Amniotic stem cell (primary cell): ENCODE measurements at places on chromosomes 13 and 19.

- DNase-seq: no peak
Observed at GRCh38 chr13:46071590-46072249, 19.2 kb upstream of the ZC3H13 start.

DNA sequence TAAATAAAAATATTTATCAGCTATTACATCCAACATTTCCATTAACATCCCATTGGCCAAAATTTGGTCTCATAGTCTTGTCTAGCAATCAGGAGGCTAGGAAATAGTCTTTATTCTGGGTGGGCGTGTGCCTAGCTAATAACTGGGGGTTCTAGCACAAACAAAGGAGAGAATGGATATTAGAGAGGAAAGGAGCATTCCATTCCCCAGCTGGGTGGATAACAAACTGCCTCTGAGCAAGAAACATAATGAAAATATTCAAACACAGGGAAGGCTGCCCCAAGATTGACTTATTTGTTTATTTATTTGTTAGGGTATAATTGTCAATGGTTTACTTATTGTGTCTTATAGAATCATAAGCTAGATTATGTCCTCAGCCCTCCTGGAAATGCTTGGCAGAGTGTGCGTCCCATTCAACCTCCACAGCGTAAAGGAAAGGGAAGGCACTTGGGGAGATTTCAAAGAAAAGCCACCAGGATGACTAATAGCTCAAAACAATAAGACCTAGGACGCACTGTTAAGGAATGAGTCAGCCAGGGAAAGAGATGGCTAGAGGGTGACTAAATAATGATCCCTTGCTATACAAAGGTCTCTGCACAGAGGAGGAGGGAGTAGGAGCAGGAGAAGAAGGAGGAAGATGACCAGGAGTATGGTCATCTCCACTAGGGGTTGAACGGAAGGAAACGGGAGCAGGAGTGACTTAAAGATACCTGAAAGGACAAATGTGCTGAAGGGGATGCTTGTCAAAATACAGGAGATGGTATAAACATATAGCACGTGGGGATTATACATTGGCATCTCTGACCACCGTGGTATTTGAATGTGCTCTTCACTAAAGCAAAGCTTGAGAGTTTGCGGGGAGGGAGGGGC lies 23.5 kb upstream of the USP12 start:
- peak; percentile 61 for DNase-seq

GRCh38 chr19:19372656-19373416 lies 32.6 kb upstream of the GATAD2A start:
- DNase-seq: no peak

- DNase-seq: no peak
Observed at GRCh38 chr13:38223089-38223488, 126.6 kb upstream of the UFM1 start.

DNA sequence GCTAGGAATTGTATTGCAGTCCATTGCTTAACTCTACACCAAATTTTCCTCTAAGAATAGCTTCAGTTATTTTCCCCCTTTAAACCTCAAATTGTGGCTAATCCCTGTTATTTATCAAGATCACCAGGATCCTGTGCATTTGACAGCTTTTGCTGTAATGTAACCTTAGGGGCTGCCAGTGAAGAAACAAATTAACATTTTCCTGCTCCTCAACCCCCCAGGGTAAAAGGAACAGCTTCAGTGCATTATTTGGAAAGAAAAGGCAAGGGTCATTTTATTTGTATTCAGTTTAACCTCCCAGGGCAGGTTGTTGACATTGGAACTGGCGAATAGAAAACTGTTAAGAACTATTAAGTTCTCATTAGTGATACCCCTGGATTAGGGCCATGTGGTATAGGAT lies 57.0 kb downstream of the PCDH20 start:
- no peak for DNase-seq

DNA sequence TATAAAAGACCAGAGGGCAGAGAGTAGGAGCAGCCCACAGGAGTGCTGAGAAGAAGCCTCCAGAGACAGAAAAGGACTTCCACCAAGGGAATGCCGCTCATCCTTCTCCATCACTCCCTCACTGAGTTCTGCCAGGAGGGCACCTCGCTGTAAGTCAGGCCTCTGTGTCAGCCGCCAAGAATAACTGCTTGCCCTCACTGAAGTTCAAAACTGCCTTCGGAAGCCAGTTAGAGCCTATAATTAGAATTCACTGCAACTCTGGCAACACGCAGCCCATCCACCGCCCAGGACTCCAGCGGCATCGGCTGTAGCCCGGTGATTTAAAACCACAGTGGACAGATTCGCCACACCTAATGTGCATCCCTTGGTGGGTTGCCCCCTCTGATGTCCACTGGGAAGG lies 281.8 kb upstream of the ZNF507 start:
- DNase-seq: no peak

GRCh38 chr13:27183561-27184147 lies 12.0 kb upstream of the USP12 start:
- DNase-seq: no peak

- no peak for DNase-seq
Observed at GRCh38 chr19:46639358-46640182, 3.6 kb upstream of the GNG8 start.

- DNase-seq: no peak
Observed at GRCh38 chr13:66774046-66774445, 456.1 kb downstream of the PCDH9 start.

DNA sequence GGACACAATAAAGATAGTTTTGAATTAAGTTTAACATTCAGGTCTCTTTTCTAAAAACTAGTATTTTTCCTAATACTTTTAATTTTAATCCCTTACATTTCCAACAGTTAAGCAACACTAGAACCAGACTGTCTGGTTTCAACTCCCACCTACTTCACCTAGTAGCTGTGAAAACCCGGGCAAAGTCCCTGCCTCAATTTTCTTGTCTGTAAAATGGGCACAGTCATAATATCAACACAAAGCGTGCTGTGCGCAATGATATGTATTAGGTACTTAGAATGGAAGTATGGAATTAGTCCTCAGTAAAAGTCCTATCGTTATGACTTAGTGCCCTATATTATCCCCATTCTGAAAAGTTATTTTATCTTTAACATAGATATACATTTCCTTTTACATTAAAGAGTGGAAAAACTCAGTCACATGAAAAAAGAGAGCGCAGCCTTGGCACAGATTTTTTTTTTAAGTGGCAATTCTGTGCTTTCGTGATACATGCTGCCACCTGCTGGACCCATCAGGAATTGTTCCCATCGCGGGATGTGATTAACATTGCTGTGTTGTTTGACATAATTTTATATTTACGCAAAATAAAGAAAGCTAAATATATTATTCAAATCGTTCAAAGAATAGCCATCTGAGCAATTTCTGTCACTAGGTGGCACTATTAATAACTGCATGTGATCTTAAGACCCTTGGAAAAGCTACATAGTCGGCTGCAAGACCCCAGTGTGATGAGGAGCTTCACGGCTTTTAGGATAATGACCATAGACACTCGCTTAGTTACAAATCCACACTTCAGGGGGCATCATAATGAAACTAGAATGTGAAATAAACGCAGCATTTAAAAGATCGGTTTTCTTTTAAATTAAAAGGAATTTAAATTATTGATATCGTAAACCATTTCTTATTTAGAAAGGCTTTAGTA lies 59.9 kb downstream of the LIG4 start:
- peak; percentile 26 for DNase-seq

DNA sequence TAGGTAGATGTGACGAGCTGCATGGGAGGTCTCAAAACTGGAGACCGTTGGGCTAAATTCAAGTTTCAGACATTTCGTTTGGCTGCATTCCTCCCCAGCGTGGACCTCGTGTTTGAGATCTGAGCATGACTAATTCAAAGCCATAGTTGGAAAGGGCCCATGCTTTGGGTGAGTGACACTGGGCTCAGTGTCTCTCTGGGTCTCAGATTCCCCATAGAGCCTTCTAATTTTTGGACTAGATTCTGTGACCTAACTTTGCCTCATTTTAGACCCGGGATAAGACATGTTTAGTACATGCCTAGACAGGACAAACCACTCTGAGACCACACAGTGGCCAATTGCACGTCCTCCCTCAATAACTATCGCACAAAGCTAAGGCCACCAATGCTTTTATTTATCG lies 16.6 kb downstream of the CKM start:
- no peak for DNase-seq

- peak; percentile 12 for DNase-seq
Observed at GRCh38 chr19:12364391-12365235, 870 bp downstream of the ZNF442 start.
